ENCODE measurements at places on chromosomes 2 and 18. TPM values are rescaled to one million over a fixed set of nuclear protein-coding genes. Genes with fewer than 3 reads are reported as not detected.

Gene HNRNPLL
- 88.8 TPM for total RNA-seq

Gene LYG2
- not detected for total RNA-seq

DNA sequence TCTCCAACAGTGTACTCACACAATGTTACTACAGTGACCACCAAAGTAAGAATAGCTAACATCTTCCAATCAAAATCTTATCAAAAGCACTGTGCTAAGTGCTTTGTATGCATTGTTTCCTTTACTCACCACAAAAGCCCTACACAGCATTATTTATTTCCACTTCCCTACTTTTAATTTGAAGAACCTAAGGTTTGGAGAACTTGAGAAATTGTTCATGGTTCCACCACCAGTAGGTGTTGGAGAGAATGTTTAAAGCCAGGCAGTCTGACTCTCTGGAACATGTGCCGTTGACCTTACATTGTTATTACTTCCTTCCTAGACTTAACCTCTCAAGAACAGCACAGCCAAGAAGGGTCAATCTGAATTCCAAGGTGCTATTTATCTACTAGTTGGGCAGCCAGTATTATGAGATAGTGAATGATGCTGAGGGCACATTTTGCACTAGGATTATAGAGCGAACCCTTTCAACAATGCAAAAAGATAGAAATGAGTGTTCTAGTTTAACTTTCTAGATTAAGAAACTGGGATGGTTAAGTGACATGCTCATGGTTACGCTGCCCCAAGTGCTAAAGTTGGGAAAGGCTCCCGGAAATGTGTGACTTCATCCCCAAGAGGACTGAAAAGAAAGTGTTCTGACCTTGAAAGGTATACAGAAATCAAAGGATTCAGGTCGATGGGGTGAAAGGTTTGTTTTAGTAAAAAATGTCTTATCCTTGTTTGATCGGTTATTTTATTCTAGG is 55.2 kb upstream of the FAM136A start:
- no peak for DNase-seq

DNA sequence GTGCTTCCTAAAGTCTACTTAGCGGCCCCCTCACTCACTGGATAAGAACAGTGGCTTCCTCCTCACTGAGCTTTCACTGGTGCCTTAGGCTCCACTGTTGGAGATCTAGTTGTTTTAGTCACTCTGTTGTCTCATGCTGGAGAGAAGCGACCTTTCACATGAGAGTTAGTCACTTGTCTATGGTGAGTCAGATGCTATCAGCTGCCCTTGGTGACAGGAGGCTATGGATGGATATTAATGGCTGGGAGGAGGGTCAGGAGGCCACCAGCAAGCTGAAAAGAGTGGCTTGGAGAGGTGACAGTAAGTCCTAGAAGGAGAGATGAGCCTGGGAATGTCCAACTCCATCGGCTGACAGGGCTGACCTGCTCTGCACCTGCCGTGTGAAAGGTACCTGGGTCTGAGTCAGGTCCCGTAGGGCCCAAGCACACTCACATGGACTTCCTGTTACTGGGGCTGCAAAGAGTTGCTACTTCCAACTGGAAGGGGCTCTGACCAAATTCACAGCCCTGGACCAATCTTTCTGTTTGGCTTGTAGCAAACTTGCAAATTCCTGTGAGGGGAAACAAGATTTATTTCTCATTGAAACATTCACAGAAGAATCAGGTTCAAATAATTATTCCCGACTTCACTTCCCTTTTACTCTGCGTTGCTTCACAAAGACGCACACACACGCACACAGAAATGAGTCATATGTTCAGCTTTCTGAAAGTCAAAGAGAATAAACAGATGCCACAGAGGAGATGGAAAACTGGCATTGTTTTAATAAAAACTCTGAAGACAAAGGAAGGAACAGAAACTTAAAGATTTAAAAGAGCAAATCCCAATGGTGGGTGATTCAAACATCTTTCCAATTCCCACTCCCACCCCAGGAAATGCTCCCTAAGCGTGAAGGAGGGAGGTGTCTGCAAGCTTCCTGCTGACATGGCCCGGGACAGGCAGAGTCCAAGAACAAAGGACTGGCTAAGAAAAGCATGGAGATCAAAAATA is 203.5 kb upstream of the TWIST2 start:
- DNase-seq = peak; percentile 31

DNA sequence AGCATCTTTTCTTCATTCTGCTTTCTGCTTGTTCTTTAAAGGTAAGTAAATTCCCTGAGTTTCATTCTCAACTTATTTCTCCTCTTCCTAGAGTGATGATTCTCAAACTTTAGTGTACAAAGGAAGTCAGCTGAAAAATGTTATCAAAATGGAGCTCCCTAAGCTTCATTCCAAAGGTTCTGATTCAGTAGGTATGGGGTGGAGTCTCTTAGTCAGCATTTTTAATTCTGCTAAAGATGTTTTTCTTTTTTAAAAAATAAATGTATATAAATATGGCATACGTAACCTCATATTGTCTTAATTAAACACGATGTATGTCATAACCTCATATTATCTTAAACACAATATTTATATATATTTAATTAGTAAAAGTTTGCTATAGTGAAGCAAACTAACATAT is 3.1 kb upstream of the CSRNP3 start:
- no peak for DNase-seq

DNA sequence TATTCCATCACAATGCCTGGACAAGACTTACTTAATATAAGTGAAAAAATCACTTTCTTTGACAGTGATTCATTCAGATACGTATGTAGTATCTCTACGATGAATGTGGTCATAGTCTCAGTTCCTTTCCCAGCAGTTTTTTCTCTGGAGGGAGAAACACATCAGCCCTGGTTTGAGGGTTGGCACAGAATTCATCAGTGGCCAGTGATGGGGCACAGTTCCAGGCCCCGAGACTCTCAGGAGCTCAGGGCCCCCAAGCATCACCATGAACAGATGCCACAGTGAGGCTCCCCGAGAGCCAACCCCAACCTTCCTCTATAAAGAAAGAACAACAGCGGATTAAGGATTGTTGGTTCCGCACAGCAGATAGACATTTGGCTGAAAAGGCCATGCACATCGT is 12.5 kb downstream of the PRKAG3 start:
- no peak for DNase-seq

DNA sequence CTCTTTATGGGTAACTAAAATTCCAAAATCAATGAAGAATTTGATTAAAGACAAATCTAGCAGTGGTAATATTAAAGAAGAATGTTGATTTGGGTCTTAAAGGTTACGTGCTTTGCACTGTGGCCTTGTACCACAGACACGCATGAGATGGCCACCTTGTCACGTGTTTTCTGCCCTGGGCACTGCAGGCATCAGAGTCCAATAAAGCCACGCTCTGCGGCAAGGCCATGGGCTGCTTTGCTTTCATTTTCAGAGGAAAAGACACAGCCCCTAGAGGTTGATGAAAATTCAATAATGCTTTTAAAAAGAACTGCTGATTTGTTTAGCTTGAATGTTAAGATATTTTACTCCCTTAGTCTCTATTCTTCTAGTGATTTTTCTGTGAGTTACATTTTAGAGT is 30.4 kb downstream of the AOX1 start:
- no peak for DNase-seq

- DNase-seq = no peak
Observed at GRCh38 chr2:217363470-217363869, 503.6 kb upstream of the TNP1 start.

DNA sequence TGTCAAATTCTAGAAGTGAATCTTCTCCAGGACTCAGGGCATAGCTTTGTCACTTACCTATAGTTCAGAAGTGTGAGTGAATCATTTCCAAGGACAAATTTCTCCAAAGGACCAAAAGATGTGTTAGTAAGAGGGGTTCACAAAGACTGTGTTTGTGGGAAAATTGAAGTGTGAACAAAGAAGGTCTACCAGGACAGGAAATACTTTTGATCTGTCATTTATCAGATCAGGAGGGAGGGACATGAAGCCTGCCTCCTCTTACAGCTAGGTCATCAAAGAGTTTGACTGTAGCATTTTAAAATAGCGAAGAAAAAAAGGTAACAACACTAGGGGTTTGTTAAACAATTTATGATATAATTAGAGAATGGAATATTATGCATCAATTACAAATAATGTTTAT is 2.0 kb upstream of the CD28 start:
- no peak for DNase-seq

- DNase-seq = no peak
Observed at GRCh38 chr2:119195001-119195400, 28.6 kb upstream of the STEAP3 start.

DNA sequence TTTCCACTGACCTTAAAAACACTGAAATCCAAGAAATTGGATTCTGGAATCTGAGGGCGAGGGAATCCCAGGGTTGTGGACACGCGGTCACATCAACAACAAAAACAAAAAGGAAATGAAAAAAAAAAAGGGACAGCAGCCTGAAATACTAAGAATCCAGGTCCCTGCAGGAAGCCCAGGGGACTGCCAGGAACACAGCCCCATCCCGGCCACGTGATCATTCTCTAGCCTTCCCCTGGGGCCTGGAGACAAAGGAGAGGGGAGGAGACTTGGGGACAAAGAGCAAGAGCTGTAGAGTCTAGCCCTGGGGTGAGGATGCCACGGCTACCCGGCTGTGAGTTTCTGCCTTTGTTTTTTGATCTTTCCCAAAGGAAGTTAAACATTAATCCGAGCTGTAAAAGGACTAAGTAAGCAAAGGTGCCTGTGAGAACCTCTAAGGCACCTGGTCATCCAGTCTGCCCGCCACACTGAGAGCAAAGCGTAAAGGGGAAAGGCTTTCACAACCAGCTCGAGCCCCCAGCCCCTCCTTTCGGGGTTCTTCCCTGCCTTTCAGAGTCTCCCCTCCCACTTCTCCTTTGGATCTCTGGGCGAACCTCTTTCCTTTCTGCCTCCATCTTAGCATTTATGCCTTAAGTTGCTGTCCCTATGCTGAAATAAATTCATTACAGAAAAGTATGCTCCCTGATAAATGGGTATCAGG is 57.9 kb upstream of the MSH2 start:
- DNase-seq = no peak

DNA sequence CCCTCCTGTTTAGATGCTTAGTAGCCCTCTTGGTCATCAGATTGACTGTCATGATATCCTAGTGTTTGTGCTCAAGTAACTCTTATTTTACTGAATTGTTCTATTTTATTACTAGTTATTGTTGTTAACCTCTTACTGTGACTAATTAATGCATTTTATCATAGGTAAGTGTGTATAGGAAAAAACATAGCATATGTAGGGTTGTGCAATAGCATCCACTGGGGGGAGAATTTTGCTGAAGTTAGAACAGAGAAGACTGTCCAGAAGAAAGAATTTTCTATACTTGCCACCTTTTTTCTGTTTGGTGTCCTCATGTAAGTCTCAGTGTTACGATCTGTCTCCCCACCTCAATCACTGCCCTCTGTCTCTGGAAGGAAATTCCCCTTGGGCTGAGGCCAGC is 177.4 kb downstream of the RPIA start:
- DNase-seq = no peak

DNA sequence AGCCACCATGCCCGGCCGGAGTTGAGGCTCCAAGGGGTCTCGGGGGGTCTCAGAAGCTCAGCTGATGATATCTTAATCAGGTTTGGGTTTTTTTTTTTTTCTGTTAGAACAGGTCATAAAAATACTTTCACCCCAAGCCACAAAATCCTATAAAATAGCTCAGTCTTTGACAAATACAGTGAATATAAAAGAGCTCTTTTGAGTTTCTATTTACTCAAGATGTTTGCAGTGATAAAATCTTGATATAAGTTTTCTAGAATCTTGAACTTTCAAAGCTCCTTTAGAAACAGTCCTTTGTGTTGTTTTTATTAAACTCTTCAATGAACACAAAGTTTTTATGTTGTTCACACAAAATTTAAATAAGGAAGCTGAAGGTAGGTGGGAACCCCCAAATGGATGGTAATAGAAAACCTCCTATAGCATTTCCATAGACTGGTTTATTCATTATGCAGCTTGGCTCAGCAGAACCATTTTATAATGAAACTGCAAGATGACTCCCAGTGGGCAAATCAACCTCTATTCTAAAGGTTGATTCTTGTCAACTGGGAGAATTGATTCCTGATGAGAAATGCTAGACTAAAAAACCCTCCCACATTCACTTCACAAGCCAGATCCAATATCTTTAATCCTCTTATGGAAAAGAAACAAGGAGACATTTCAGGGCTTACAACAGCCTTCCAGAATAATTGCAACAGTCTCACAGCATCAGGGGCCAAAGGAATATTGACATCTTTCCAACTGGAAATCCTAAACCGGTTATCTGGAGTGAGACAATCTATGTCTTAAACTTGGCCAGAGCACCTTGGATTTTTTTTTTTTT is 13.6 kb upstream of the NARS1 start:
- DNase-seq = no peak

DNA sequence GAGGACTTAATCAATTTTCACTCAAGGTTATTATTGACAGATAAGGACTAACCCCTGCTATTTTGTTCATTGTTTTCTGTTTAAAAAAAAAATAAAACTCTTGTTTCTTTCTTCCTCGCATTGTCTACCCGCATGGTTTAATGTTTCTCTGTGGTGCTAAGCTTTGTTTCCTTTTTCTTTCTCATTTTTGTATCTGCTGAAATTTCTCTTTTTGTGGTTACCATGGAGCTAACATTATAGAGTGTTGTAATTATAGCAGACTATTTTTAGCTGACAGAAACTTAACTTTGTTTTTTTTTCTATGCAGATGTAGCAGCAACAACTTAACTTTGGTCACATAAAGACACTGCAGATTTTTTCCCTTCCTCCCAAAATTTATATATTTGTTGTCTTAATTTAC is 43.1 kb upstream of the CHN1 start:
- no peak for DNase-seq

GRCh38 chr2:151708788-151709187 is 25.5 kb downstream of the NEB start:
- DNase-seq = no peak

DNA sequence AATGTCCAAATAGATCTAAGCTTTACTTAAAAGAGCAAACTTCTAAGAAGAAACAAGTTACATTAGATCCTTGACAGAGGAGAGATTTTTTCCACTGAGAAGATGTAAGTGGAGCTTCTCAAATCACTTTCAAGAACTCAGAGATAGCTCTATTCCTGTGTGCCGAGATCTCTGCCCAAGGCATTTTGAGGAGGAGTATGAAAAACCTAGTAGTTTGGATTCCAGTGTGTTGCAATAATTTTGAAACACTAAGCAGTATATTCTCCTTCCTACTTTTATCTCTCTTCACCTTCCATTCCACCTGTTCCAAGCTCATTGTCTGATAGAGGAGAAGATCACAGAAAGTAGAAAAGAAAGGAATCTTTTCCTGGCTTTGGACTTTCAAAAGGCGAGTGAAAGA is 192.0 kb upstream of the TANK start:
- DNase-seq = no peak

DNA sequence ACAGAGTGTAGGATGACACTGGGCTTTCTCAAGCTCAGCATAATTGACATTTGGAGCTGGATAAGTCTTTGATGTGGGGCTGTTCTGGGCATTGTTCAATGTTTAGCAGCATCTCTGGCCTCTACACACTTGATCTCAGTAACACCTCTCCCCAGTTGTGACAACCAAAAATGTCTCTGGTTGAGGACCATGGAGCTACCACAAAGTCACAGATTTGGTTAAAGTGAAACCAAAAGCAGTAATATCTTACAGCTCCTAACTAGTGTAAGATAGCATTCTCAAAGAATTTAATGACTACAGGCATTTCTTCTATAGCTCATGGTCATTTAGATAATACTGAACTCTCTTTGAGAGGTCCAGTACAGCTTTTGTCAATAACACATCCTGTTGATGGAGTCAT is 23.4 kb upstream of the PAX3 start:
- no peak for DNase-seq
